Right renal cortex interstitium (tissue), 3 donors: ENCODE measurements at places on chromosomes 4 and X.

GRCh38 chr4:144583658-144584057 lies 62.3 kb upstream of the HHIP start:
- DNase-seq: no peak

GRCh38 chrX:109918753-109919152 lies 84.2 kb upstream of the TMEM164 start:
- no peak for DNase-seq

GRCh38 chrX:107711521-107712181 lies 63.9 kb downstream of the TSC22D3 start:
- no peak for DNase-seq

- no peak for DNase-seq
These were observed 607.4 kb upstream of the PITX2 start for GRCh38 chr4:111230265-111230664.

- no peak for DNase-seq
These were observed 137.4 kb upstream of the MAMLD1 start for GRCh38 chrX:150225756-150226155.

DNA sequence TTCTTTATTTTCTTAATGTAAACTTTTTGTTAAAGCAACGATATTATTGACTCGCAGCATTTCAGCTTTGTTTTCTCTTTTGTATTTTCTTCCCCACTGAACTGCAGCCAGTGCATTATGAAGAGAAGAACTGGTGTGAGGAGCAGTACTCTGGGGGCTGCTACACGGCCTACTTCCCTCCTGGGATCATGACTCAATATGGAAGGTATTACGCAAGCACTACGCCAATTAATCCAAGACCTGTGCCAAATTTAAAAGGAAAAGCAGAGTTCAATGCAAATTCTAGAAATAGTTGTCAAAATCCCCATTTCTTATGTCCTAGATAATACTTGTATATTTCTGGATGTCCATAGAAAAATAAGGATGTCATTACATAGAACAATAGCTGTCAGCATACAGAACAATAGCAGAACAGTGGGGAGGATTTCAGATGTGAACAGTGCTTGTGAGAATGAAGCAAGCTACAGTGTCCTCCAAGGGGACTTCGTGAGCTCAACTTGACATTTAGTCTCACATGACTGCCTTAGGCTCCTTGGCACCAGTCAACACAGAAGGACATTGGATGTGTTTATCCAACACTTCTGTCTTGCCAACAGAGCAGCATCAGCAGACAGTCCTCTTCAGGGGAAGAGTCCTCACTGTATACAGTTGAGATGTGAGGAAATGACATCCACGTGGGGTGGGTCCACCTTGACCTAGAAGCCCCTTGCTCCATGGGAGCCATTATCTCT lies 85.9 kb downstream of the MAOA start:
- DNase-seq: no peak

- no peak for DNase-seq
These were observed 391.0 kb downstream of the GPAT3 start for GRCh38 chr4:83926950-83927349.

- no peak for DNase-seq
These were observed 124.5 kb upstream of the PLAC1 start for GRCh38 chrX:134782796-134783195.

GRCh38 chr4:25792200-25792791 lies 70.5 kb downstream of the SEL1L3 start:
- no peak for DNase-seq

DNA sequence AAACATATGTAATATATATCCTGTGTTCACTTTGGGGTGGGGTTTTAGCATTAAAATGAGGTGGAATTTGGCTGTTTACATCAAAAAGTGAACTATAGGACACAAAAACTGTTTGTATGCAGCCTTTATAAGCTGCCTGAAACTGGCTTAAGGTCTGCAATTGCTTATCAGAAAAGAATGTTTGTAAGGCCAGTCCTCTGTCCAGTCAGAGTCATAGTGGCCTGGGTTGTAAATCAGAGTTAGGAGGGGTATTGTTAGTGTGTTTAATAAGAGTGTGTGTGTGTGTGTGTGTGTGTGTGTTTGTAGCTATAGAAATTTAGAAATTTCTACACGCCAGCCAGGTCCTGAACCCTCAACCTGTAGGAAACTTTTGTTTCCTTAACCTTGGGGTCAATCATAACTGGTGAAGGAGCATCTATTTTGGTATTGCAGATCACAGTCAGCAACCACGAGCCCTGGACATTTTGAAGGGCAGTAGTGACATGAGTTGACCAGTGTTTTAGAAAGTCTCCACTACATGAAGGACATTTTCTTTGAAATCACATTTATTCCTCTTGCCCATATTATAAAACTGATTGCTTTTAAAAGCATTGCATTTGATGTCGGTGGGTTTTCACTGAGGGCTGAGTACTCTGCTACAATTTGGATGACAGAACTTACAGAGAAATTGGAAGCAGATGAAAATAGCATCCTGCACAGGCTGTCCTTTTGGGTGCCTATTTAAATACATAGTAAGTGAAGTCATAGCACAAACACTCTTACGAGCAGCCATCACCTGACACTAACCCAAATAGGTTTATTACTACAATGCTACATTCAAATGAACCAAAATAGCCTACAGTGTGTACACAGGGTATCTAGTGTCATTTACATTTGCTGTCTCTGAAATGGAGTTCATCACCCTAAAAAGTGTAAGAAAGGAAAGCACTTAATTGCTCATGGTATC lies 11.2 kb upstream of the TMEM154 start:
- DNase-seq: no peak

DNA sequence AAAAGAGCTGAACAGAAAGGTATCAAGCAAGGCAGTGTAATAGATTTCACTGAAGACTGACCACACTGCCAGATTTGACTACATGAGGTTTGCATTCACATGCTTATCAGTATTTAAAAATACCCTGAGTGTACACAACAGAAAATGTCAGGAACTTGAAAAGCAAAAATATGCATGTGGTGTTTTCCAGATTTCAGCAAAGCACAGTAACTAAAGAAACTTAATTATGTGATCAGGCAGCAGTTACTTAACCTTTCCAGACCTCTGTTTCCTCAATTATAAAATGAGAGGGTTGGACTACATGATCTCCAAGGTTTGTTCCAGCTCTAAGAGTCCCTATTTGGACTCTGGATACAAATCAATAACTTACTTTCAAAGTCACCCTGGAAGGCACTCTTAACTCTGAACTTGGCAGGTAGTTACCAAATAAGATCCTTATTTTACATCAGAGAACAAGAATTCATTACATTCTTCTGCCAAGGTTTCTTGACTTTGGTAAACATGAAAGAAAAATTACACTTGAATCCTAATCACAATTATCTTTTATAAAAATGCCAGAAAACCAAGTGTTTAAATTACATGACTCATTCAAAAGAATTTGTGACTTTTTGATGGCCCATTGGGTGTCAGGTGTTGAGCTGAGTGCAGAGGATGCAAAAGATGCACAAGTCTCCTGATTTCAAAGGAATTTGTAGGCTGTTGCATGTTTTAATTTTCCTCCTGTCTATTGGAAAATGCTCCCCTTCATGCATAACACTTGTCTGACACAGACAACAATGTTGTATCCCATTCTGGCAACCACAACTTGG lies 241.6 kb downstream of the MGST2 start:
- no peak for DNase-seq

DNA sequence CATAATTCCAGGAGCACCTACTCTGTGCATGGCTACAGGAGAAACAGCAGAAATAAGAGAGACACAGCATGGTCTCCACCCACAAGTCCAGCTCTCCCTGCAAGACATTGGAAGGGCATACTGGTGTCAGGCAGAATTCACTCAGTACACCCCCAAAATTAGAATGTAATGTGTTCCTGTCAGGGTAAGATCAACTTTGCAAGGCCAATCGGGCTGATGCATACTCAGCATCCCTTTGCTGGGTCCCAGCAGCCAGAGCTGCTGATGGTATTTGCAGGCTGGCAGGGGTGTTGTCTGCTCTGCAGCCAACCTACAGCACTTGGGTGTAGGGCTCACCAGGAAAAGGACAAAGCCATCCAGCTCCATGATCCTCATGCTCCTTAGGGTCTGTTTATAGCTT lies 295.4 kb upstream of the STS start:
- DNase-seq: no peak

DNA sequence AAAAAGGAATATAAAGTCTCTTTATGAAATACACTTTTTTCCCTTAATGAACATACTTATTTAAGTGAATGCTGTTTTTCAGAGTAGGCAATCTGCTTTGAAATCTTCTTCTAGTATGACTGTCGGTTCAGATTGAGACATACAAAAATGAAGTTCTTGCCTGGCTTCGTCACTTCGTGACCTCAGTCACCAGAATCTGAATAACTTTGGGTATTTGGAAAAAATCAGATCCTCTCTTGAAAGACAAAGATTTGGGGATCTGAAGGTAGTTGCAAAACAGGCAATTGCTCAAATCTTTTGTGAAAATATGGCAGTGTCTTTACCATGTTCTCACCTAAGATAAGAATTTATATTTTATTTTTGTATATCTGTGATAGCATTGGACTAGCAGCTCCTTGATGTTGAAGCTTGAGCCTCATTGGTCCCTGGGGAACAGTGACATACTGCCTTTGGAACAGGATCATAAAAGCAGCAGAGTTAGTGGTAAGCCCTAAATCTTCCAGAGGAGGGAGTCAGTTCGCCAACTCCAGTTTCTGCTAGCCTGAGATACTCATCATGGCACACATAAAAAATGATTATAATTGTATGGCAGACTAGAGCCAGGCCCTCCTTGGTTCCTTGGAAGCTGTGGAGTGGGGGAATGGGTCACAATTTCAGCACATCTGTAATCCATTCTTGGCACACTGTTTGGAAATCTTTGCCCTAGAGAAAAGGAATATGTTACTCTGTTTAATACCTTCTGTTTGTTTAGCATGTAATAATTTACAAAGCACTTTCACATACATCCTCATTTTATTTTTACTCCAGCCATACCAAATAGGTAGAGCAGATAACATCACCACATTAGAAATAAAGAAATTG lies 5.0 kb downstream of the ARFIP1 start:
- DNase-seq: no peak

DNA sequence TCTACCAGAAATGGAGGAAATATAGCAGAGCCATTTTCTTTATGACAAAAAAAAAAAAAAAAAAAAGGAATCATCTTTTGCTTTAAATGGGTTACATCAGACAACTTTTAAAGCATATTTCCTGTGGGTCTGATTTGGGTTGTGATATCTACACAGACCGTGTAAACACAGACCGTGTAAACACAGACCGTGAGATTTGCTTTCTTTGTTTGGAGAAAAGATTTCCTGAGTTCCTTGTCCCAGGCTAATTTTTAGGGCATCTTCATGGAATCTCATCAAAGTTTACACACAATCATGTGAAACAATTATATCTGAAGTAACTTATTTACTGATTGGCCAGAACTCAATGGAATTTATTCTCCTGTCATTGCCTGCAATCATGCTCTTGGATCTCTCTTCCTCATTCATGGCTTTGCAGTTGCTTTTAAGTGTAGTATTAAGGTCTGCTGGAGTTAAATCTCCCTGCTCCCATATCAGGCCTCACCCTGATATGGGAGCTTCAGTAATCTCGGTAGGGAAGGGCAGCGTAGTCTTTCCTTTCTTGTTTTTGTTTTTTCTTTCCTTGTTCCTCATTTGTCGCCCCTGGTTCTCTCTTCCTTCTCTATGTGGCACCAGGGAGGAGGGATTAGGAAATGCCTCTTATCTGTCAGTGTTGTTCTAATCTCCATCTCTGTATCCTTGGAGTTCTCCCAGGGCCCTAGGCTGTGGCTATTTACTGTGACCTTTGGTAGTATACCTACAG lies 248.6 kb upstream of the JADE1 start:
- no peak for DNase-seq

GRCh38 chrX:94655180-94655579 lies 981.2 kb downstream of the FAM133A start:
- no peak for DNase-seq

- no peak for DNase-seq
These were observed 15.1 kb upstream of the REPS2 start for GRCh38 chrX:16931371-16931770.

GRCh38 chr4:52638717-52639116 lies 20.4 kb downstream of the USP46 start:
- no peak for DNase-seq

DNA sequence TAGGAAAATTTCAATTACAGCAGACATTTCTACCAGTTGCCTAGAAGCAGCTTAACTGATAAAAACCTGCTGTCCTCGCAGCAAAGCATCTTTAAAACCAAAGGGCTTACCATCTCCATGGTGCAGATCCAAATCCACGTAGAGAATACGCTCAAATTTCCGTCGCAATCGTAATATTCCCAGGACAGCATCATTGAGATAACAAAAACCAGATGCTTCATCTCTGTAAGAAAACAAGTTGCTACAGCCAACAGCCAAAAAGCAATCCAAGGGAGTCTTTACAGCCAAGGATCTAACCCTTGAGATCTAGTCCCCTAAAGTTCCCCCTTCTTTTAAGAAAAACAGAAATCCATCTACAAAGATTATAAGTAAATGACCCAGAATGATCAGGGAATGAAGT lies 77.6 kb downstream of the HDAC8 start:
- no peak for DNase-seq

- no peak for DNase-seq
These were observed 99.3 kb downstream of the AMMECR1 start for GRCh38 chrX:110218591-110218990.

DNA sequence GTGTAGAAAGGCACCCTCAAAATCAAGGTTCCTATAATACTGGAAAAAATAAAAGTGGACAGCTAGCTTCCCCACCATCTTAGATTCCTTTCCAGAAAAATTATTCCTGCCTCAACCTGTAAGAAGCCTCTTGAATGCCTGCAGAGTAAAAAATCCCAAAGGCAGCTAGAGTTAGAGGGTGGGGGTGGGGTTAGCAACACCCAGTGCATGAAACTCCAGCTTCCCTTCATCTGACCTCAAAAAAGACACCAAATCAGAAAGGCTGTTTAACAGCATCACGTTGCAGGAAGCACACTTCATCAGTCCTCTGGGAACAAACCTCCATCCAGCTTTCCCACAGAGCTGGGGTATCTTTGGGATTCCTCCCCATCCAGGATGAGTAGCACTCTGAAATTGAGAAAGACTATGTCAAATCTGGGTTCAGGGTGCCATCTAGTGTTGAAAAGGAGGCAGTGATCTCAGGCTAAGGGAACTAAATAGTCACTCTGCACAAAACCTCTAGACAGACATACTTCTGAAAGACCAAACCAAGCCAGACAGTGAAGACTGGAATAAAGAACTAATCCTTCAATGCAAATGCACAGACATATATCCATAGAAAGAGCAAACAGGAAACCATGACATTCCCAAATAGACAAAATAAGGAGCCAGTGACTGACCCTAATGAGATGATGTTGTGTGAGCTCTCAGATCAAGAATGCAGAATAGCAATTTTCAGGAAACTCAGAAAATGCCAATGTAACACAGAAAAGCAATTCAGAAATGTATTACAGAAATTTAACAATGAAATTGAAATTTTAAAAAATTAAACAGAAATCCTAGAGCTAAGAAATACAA lies 97.9 kb downstream of the ARHGEF9 start:
- DNase-seq: no peak

- DNase-seq: no peak
These were observed 30.3 kb upstream of the RGN start for GRCh38 chrX:47047989-47048388.

- no peak for DNase-seq
These were observed 23.3 kb upstream of the LNX1 start for GRCh38 chr4:53614591-53614990.

- DNase-seq: no peak
These were observed 16.1 kb downstream of the IQCM start for GRCh38 chr4:149799546-149799945.
